Stimulated activated CD4-positive, alpha-beta T cell treated with anti-CD3 and anti-CD28 coated beads, Interleukin-4, amount 100 ng/mL, for 1 hour (primary cell): ENCODE measurements at places on chromosomes 13 and 19.
A peak's percentile ranks its signal among the peaks of the same experiment; 100 is the strongest.

- peak; percentile 54 for DNase-seq
Observed at GRCh38 chr19:53881482-53882390, at the start of gene PRKCG. Gene PRKCG, plus strand, starts transcription at chr19:53882197. Its CDS starts 298 bp downstream, at chr19:53882495.

DNA sequence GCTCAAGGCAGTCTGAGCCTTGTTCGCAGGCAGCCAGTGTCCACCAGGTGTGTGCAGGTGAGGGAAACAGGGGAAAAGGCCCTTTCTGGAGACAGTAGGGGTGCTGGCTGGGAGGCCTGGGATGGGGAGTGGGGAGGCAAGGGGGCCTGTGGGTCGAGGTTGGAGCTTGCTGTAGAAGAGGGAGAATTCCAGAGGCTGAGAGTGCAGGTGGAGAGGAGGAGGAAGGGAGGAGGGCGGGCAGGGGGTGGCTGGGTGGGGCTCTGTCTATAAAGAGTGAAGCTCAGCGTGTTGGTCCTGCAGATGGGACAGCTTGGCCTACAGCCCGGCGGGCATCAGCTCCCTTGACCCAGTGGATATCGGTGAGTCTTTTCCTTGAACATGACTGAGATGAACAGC, at the start of gene CCL25:
TSS of gene CCL25 (plus strand) at position 297 of the 396 bp plus-strand sequence. CDS start 290 bp downstream, outside the sequence.
- DNase-seq: no peak

GRCh38 chr13:29817604-29818378, 32.6 kb downstream of the UBL3 start:
- DNase-seq: no peak

DNA sequence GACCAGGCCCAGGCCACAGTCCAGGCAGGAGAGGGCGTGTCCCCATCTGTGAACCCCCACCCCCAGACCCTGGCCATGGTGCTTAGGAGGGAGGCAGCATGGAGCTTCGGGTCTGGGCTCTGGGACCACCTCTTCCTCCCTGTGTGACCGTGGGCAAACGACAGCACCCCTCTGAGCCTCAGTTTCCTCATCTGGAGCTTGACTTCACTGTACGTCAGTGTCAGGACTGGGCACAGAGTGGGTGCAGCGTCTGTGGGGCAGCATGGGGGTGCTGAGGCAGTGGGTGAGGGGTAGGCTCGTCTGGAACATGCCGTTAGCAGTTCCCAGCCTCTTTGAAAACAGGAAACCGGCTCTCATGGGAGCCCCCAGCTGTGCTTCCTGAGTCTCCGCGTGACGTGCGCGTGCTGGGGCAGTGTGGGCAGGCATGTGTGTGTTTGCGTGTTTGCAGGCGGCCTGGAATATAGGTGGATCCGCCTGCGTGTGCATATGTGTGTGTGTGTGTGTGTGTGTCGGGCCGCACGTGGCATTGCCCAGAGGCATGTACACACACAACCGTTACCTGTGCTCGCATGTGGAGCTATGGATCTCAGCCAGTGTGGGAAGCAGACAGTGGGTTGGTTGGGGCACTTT, 15.8 kb downstream of the ARRDC2 start:
- DNase-seq: peak; percentile 56

DNA sequence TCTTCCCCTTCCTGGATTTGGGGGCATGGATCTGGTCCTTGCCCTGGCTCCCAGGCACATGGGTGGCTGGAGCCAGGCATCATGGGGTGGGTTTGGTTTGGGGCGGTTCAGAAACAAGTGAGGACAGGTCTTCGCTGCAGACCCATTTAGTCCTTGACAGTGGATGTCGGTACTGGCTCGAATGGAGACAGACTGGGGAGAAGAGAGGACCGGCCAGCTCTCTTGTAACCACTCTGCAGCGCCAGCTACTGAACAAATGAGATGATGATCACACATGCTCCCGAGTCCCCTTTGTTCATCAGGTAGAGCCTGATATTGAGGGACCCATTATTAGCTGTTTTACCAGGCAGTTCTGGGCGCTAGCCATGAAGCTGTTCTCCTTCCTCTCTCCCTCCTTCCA, 64.5 kb downstream of the CHST8 start:
- DNase-seq: no peak

- DNase-seq: no peak
Observed at GRCh38 chr13:31870511-31870910, 131.2 kb downstream of the RXFP2 start.

DNA sequence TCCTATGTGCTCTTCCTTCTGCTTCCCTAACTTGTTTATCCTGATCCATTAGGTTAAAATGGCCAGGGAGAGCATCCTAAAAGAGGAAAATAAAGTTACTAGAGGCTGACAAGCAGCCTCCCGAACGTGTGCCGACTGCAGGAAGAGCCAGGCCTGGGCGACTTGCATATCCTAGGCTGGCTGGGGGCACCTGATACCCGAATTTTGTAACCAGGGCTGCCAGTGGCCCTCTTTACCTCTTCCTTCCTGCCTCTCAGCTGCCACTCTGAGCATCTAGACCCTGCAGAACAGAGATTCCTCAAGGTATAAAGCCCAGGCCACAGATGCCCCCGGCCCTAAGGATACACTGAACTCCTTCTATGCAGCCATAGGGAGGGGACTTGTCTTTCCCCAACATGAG, 48.5 kb upstream of the KATNAL1 start:
- no peak for DNase-seq

- DNase-seq: no peak
Observed at GRCh38 chr13:113393226-113393562, 29.3 kb upstream of the GRTP1 start.

- no peak for DNase-seq
Observed at GRCh38 chr13:21625366-21625765, 21.4 kb upstream of the MICU2 start.

DNA sequence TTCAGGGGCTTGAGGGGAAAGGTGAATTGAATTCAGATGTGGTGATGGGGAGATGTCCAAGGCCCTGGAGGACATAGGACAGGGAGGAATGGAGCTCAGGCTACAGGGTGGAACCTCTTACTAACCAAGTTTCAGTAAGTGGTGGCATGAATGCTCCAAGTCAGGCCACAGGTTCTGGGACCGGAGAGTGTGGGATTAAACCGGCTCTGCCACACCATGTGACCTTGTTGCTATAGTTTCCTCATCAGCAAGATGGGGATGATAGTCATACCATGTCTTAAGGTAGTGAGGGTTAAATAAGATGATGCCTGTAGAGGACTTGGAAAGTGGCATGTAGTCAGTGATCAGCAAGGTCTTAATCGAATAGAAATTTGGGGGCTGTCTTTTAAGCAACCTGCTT, 16.3 kb downstream of the GPR183 start:
- DNase-seq: no peak

DNA sequence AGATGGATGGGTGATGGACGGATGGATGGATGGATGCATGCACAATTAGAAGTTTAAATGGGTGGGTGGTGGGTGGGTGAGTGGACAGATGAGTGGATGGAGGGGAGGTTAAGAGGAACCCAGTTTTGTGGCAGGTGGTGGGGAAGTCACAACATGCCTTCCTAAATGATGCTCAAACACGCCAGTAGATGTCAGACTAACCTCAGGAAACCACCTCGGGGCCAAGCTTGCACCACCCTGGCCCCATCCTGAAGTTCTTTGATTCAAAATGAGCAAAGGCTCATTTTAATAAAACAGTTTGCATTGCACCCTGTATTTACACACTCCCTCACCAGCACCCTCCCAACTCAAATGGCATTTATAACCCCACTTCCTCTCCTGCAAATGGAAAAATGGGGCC, 91.4 kb upstream of the CACNA1A start:
- DNase-seq: peak; percentile 37

DNA sequence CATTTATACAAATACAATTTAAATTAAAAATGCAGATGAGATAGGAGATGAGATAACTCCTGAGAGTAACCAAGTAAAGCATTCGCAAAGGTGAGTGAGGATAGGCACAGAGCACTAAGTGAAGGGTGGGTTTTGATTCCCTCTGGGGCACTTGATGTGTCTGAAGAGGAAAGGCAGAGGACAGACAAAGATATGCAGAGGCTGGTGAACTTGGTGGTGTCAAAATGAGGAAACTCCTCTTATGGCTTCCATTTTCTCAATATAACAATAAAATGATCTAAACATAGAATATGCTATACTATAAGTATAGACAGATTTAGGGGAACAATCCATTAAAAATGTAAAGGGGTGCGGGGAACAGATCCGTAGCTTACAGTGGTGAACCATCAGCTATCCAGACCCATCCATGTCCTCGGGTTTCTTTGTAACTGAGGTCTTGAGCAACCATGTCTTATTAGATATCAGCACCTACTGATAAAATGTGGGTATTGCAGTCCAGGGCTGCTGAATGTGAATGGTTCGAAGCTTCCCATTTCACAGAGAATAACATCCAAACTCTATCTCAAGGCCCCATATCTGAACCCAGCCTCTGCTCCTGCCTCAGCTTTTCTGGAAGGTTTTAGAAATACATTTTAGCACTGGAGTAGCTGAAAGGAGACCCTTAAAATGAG, 73.9 kb upstream of the SLC10A2 start:
- DNase-seq: no peak

DNA sequence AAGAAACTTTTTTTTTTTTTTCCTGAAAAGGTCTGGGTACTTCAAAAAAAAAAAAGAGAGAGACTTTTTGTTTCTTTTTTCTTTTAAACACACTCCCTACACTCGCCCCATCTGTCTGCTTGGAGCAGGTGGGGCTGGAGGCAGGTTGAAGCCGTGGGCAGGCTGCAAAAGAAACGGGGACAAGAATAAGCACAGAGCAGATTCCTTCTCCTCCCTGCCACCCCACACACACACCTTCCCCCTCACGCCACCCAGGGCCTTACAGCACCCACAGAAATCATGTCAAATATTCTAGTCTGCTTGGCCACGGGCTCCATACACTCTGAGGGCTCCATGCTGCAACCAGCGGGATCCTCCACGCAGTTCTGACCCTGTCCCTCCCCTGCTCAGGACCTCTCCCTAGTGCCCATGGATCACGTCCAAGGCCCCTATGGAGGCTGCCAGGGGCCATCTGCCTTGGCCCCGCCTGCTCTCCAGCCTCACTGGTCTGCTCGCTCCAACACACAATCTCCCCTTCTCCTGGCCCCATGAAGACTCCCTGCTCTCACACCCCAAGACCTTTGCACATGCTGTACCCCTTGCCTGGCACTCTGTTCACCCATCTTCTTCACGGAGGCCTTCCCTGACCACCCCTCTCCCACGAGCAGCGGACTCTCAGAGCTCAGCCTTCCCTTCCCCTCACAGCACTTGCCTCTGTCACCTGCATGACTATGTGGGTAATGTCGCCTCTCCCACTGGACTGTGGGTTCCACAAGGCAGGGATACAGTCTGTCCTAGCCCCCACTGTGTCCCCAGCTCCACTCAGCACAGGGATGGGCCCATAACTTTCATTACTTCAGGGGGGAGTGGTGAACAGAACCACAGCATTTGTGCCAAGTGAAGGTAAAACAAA, 11.4 kb downstream of the AKT2 start:
- DNase-seq: no peak

DNA sequence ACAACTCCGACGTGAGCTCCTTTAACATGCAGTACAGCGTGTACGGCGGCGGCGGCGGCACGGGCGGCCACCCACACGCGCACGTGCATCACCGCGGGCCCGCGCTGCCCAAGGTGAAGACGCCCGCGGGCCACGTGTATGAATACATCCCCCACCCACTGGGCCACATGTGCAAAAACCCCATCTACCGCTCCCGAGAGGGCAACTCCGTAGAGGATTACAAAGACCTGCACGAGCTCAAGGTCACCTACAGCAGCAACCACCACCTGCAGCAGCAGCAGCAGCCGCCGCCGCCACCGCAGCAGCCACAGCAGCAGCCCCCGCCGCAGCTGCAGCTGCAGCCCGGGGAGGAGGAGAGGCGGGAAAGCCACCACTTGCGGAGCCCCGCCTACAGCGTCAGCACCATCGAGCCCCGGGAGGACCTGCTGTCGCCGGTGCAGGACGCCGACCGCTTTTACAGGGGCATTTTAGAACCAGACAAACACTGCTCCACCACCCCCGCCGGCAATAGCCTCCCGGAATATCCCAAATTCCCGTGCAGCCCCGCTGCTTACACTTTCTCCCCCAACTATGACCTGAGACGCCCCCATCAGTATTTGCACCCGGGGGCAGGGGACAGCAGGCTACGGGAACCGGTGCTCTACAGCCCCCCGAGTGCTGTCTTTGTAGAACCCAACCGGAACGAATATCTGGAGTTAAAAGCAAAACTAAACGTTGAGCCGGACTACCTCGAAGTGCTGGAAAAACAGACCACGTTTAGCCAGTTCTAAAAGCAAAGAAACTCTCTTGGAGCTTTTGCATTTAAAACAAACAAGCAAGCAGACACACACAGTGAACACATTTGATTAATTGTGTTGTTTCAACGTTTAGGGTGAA, 6.6 kb downstream of the SLITRK5 start:
- peak; percentile 28 for DNase-seq

GRCh38 chr19:19217099-19217498, 5.3 kb downstream of the NCAN start:
- DNase-seq: no peak

- no peak for DNase-seq
Observed at GRCh38 chr19:4061683-4062418, 4.8 kb downstream of the ZBTB7A start.

DNA sequence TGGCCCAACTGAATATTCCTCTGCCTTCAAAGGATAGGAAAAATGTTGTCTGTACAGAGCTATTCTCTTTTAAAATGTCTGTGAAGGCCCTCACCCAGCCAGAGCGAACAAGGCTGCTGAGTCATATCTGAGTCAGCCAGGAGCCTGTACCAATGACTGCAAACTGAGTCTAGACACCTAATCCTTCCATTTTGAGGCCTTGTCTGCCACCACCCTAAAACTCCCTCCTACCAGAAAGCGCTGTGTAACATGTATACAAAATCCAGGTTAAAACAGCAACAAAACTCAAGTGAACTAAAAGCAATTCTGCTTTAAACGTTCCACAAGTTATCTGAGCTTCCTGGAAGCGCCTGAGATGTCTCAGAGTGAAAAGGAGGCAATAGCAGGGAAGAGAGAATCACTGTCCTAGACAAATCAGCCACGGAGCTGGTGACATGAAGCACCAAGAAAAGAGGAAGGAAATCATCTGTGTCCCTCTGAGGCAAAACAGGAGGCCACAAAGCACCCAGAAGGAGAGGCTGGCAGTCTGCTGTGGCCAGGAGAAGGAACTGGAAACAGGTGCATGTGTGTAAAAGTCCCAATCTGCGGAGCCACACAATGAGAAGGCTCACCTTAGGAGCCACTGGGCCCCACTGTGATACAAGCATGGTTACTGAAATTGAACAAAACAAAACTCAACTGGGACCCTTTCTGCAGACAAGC, 10.2 kb downstream of the DHRS12 start:
- peak; percentile 61 for DNase-seq

DNA sequence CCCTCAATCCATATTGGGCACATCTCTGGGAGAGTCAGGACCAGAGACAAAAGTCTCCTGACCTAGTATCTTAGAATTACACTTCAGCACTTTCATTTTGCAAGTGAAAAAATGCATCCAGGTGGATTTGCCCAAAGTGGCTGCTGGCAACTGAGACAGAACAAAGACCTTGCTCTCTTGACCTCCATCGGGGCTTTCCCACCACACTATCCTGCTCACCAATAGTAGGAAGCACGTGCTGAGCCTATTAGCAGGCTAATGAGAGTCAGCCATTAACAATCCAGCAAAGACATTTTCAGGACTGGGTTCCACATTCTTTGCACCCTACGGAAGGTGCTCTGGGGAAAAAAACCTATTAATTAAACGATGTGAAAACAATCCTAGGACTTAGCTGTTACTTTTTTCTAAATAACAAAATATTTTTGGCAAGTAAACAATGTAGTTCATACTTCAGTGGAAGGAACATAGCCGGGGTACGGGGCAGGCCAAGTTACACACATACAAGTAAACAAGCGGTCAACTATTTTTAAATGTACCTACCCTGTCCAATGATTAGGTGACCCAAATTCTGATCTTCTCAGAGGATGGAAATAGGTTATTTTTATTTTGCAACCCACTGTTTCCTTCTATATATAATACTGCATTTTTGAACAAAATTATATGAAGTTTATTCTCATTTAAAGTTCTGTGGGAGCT, 78.6 kb downstream of the CDADC1 start:
- DNase-seq: no peak

- DNase-seq: no peak
Observed at GRCh38 chr13:31236211-31236786, 36.5 kb downstream of the B3GLCT start.
